Mesangial cell (primary cell): ENCODE measurements at places on chromosomes 5 and 9. TPM values are rescaled to one million over a fixed set of nuclear protein-coding genes. Genes with fewer than 3 reads are reported as not detected.

Gene CNTNAP3
- total RNA-seq, result 13.5 and 23.5 TPM in 2 replicates

Gene GMCL2
- total RNA-seq, result not detected in 2 replicates

Gene LRRC19
- under 0.01 TPM in 1 of 2 replicates, not detected in the other for total RNA-seq

Gene ANKRD34B
- total RNA-seq, result 0.33 and 1.5 TPM in 2 replicates

Gene LIX1
- 0.89 TPM in 1 of 2 replicates, not detected in the other for total RNA-seq

Gene PCDHB3
- 0.16 and 0.38 TPM in 2 replicates for total RNA-seq

Gene CDO1
- 1.8 and 6.6 TPM in 2 replicates for total RNA-seq

Gene AGXT2
- total RNA-seq, result not detected in 2 replicates

Gene PCDHGA1
- total RNA-seq, result 0.33 and 0.51 TPM in 2 replicates

Gene IFNA4
- total RNA-seq, result not detected in 2 replicates
